ENCODE measurements at places on chromosomes 2 and 18.
A peak's percentile ranks its signal among the peaks of the same experiment; 100 is the strongest.

GRCh38 chr2:180356676-180357075 is 349.6 kb upstream of the CWC22 start:
- no peaks in the 10 kb centered on the region for H3K27me3 ChIP-seq
- H3K4me3 ChIP-seq, result no peak overlapping the region
- H3K4me1 ChIP-seq, result no peaks in the 10 kb centered on the region
- H3K36me3 ChIP-seq, result no peaks in the 10 kb centered on the region
- H3K27ac ChIP-seq, result no peak overlapping the region

DNA sequence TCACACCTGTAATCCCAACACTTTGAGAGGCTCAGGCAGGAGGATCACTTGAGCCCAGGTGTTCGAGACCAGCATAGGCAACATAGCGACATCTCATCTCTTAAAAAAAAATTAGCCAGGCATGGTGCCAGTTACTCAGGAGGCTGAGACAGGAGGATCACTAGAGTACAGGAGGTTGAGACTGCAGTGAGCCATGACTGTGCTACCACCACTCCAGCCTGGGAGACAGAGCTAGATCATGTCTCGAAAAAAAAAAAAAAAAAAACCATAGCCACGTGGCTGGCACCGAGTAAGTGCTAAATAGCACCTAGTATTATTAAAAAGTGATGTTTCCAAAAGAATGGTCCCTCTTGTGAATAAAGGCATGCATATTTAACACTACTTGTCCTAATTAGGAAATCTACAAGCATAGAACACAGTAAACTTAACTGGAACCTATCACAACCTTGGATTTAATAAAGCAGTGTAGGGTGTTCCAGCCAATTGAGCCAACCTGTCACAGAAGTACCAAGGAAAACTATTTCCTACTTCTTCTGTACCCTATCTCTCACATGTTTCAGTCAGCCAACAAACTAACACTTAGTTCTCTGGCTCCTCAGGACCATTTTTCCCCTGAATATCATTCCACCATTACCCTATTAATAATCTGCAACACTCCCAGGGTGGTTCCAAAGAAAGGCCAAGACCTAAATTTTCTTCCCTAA is 8.8 kb downstream of the RAB1A start:
- H3K27me3 ChIP-seq, result no peaks in the 10 kb centered on the region
- no peak overlapping the region for H3K27ac ChIP-seq
- DNase-seq, result no peak
- peaks cover 6% of the 10 kb centered on the region for H3K4me1 ChIP-seq
- H3K36me3 ChIP-seq, result peaks cover 4% of the 10 kb centered on the region

- DNase-seq, result no peak
- no peaks in the 10 kb centered on the region for H3K27me3 ChIP-seq
- peaks cover 13% of the 10 kb centered on the region for H3K4me1 ChIP-seq
- no peak overlapping the region for H3K4me3 ChIP-seq
- H3K27ac ChIP-seq, result peak overlapping the region; percentile 26
Observed at GRCh38 chr2:222835823-222836151, 25.0 kb upstream of the ACSL3 start.

- no peak overlapping the region for H3K4me3 ChIP-seq
- no peak for DNase-seq
- H3K27ac ChIP-seq, result no peak overlapping the region
- no peaks in the 10 kb centered on the region for H3K27me3 ChIP-seq
- no peaks in the 10 kb centered on the region for H3K4me1 ChIP-seq
Observed at GRCh38 chr2:97755491-97755890, 42.1 kb downstream of the ZAP70 start.

DNA sequence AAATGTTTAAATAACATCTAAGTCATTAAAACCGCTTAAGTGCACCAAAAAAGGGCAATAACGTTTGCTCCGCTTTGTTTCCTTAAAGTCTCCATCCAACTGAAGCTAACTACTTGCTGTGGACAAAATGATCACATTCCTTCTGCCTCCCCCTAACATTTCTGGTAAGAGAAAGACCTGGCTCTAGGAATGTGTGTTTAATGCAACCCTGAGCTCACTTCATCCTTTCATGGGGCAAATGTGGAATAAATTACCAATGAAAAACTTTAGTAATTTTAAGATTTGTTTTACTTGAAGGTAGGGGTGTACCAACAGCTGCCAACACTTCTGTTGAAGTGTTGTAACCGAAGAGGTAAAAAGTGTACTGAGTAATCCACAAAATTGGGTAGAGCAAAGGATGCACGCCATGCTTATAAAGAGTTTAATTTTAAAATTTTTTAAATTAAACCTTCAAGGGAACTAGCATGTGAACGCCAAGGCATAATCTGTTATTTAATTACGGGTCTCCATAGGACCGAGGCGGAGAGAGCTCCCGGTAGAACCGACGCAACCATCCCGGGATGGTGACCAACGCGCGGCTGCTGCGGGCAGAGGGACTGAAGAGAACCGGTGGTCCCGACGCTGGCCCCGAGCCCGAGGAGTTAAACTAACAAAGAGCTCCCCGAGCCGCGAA is 1.1 kb downstream of the HNRNPLL start:
- peak; percentile 53 for DNase-seq
- no peaks in the 10 kb centered on the region for H3K36me3 ChIP-seq
- peaks cover 6% of the 10 kb centered on the region for H3K4me1 ChIP-seq
